ENCODE measurements at places on chromosomes 2 and 18.

DNA sequence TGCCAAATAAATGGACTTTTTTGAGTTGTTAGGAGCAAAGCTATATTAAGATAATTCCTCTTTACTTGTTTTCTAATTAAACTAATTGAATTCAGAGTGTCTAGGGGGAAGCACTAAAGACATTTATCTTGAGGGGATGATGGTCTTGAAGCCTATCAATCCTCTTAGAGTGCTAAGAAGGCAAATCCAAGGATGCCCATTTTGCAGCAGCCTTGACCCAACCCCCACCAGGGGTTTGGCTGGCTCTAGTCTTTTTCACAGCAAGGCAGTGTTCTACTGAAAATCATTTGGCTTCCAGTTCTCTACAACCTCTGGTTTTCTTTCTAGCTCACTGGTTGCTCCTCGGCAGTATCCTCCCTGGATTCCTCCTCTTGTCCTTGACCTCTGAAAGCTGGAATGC lies 6.5 kb upstream of the RAX start:
- DNase-seq = no peak

DNA sequence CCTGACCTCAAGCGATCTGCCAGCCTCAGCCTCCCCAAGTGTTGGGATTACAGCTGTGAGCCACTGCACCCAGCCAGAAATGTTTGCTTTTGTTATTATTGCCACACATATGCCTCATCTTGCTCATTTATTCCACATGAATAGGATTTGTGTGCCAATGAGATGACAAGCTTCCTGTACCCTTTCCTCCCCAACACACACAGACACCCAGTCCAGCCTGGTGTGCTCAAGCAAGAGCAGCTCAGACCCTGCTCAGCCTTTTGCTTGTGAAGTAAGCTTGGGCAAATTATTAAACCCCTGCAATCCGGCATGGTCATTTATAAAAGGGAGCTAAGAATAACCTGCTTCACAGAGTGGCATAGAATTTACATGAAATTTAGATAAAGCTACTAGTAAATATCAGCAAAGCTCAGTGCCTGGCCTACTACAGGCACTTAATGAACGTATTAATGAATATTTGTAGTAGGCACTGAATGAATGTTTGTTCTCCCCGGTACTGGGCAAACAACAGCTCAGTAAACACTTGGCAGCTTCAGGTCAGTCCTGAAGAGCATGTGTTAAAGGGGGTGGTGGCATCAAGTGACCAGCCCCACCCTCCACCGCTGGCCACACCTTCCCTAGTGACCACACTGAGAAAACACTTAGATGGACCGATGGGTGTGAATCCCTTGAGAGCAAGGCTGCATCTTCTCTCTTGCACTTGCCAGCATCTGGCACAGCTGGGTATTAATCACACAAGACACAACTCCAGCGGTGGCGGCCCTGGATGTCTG lies 280.2 kb downstream of the SRBD1 start:
- peak; percentile 91 for DNase-seq

DNA sequence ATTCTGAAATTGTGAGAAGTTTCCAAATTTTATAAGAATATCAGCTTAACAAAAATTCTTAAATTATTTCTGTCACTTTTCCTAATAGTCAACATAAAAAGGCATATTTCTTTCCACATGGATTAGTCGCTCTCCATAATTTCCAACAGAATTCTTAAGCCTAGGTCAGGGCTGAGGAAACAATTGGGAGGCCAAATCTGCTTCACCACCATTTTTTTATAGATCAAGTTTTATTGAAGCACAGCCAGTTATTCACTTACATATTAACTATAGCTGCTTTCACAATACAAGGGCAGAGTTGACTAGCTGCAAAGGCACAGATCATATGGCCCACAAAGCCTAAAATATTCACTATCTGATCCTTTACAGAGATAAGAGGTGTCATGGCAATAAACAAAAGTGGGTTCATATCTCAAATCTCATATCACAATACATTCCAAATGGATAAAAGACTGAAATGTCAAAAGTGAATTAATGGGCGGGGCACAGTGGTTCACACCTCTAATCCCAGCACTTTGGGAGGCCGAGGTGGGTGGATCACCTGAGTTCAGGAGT lies 18.7 kb downstream of the MEMO1 start:
- peak; percentile 27 for DNase-seq

DNA sequence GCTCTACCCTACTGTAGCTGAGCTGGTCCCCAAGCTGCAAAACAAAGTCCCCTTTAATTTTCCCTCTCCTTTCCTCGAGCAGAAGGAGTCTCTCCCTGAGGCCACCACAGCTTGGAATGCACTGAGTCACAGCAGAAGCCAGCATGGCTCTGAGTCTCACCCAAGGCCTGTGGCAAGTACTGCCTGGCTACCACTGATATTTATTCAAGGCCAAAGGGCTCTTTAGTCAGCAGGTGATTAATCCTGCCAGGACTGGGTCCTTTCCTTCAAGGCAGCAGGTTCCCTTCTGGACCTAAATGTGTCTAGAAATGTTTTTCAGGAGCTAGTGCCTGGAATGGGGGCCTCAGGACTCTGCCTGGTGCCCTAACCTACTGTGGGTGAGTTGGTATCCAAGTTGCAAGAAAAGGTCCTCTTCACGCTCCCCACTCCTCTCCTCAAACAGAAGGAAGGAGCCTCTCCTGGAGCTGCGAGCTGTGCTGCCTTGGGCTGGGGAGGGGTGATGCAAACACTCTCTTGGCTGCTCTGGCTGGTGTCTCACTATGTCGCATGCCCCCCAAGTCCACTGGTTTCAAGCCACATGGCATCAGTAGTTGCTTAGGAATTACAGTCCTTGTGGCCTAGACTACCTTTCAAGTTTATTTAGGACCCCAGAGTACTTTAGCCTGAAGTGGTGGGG lies 53.4 kb downstream of the CD28 start:
- DNase-seq = peak; percentile 98

- DNase-seq = no peak
Observed at GRCh38 chr2:221104361-221104811, 467.7 kb downstream of the EPHA4 start.

- DNase-seq = no peak
Observed at GRCh38 chr2:170822290-170823087, 5.8 kb downstream of the GAD1 start.

DNA sequence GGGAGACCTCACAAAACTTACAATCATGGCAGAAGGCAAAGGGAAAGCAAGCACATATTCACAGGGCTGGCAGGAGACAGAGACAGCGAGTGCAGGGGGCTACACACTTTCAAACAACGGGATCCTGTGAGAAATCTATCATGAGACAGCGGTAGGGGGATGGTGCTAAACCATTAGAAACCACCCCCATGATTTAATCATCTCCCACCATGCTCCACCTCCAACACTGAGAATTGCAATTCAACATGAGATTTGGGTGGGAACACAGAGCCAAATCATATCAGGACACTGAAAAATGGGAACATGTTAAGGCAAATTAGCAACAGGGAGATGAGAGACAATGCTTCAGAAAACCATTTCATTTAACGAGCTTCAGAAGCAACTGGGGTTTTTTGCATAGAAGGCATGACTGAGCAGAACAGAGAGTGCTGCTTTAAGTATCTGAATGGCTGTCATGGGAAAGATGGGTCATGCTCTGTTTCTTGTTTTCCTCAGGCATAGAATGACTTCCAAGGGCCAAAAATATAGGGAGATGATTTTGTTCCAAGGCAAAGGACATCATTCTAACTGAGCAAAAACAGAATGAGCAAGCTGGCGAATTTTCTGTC lies 100.8 kb upstream of the MAP2 start:
- no peak for DNase-seq
